ENCODE measurements at places on chromosomes 5 and 9. TPM values are rescaled to one million over a fixed set of nuclear protein-coding genes. Genes with fewer than 3 reads are reported as not detected.

- no peak for DNase-seq
- no peaks in the 10 kb centered on the region for H3K4me1 ChIP-seq
- no peak overlapping the region for H3K4me3 ChIP-seq
- no peaks in the 10 kb centered on the region for H3K36me3 ChIP-seq
- no peak overlapping the region for H3K27ac ChIP-seq
Observed at GRCh38 chr5:115424030-115424429, 120.5 kb downstream of the FEM1C start.

The ZNF454 gene
- total RNA-seq = not detected

DNA sequence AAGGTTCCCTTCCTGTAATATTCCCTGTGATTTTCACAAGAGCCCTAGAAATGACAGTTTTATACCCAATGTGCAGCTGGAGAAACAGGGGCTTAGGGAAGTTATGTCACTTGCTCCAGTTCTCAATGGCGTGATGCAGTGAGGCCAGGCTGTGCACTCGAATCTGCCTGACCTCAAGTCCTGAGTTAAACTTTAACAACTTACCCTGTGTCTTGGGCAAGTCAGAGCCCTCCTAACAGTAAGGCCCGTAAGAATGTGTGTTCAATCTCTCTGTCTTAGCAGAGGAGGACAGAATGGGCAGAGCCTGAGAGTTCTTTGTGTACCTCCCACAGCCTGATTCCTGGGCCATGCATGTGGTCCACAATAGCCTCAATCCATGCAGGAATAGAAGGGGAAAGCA, 181.1 kb downstream of the TRIM32 start:
- no peak for DNase-seq
- no peaks in the 10 kb centered on the region for H3K36me3 ChIP-seq
- no peaks in the 10 kb centered on the region for H3K27me3 ChIP-seq
- no peak overlapping the region for H3K4me3 ChIP-seq

DNA sequence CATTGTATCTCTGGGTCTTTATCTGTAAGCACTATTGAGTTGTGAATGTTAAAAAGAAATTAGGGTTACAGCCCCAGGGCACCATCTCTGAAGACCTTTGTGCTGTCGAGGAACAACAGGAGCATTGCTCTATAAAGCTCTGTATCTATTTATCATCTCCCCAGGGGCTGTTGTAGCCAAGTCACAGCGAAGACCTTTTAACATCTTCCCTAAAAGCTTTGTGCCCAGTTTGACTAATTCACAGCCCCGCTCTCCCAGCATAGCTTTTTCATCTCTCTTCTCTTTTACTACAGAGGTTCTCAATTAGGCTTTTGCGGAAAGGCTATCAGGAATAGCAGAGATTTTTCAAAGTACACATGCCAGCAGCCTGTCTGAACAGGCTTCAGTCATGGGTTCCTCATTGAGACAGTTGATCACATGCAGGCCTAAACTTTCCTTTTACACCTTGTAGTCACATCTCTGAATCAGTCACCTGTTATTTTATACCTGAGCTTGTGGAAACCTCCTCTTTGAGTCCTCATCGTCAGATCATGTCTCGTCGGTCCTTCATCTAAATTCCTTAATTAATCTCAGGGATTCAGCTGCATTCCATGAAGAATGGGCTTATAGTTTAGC, 140.5 kb downstream of the NPR3 start:
- DNase-seq = no peak
- no peak overlapping the region for H3K27ac ChIP-seq
- no peaks in the 10 kb centered on the region for H3K27me3 ChIP-seq
- H3K4me1 ChIP-seq = no peaks in the 10 kb centered on the region
- no peak overlapping the region for H3K4me3 ChIP-seq
- H3K36me3 ChIP-seq = no peaks in the 10 kb centered on the region

The KCNV2 gene
- 0.11 TPM for total RNA-seq

The NSA2 gene
- 98.3 TPM for total RNA-seq

The PDE8B gene
- total RNA-seq = not detected

GRCh38 chr5:119071561-119071995, 691 bp downstream of the DMXL1 start:
- H3K4me3 ChIP-seq = peak overlapping the region; percentile 79
- no peaks in the 10 kb centered on the region for H3K36me3 ChIP-seq
- no peak for DNase-seq
- peak overlapping the region; percentile 91 for H3K27ac ChIP-seq

- H3K27me3 ChIP-seq = no peaks in the 10 kb centered on the region
- H3K27ac ChIP-seq = no peak overlapping the region
- DNase-seq = no peak
Observed at GRCh38 chr5:116153687-116154174, 68.9 kb downstream of the COMMD10 start.

Data from GM12878 (cell line).